ENCODE measurements at places on chromosomes 3 and 15.

DNA sequence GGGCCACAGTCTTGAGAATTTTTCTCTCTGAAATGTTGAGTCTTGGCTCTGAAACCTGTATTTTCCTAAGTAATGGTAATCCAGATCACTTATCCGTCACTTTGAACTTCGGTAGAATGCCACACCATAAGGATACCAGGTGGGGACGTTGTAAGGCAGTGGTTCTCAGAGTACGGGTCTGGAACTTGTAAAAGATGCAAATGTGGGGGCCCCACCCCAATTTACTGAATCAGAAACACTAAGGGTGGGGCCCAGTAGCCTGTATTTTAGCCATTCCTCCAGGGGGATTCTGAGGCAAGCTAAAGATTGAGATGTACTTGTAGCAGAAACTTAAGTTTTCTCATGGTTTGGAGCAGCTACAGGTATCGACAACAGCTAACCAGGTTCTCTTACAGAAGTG lies 555.3 kb downstream of the FOXP1 start:
- no peak for DNase-seq

DNA sequence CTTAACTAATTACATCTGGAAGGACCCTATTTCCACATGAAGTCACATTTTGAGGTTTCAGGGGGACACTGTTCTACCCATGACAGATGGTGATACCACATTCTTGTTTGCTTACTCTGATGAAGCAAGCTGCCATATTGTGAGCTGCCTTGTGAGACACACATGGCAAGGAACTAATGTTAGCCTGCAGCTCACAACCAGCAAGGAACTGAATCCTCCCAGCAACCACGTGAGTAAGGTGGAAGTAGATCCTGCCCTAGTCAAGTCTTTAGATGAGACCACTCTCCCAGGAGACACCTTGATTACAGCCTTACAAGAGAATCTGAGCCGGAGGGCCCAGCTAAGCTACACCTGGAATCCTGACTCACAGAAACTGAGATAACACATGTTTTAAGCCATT lies 160.1 kb downstream of the PDE8A start:
- no peak for DNase-seq

- DNase-seq: no peak
These were observed 18.5 kb downstream of the ALDH1A3 start for GRCh38 chr15:100898152-100898490.

DNA sequence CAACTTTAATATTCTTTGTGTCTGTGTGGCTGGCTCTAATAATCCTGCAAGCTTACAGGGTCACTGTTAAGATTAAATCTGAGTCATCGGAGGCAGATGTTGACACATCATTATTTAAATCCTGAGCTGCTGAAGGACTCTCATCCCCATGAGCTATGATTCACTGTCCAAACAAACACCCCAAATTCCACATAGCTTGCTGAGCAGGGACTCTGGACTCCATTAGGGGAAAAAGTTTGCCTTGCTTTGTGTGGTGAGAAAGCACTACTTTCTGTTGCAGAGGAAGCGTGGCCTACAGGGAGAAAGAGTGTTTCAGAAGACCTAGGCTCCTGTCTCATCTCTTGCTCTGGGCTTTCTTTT lies 213.7 kb downstream of the PDCD6IP start:
- peak; percentile 47 for DNase-seq

GRCh38 chr3:185089751-185090150 lies 63.1 kb downstream of the C3orf70 start:
- DNase-seq: no peak

DNA sequence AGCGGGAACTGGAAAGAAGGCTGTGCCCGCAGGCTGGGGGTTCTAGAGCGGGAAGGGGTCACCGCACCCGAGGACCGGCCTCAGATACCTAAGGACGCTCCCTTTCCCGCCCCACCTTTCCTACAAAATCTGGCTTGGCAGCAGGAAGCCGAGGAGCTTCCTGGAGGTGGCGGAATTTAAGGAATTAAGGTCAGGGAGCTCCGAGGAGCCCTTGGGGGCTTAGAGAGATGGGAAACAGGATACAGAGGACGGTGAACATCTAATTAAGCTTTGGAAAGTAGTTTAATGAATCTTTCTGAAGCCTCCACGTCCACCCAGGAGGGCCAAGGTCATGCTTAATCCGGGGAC lies 507 bp upstream of the AP3B2 start:
- DNase-seq: no peak

- no peak for DNase-seq
These were observed 30.9 kb upstream of the VPS8 start for GRCh38 chr3:184780981-184781515.

DNA sequence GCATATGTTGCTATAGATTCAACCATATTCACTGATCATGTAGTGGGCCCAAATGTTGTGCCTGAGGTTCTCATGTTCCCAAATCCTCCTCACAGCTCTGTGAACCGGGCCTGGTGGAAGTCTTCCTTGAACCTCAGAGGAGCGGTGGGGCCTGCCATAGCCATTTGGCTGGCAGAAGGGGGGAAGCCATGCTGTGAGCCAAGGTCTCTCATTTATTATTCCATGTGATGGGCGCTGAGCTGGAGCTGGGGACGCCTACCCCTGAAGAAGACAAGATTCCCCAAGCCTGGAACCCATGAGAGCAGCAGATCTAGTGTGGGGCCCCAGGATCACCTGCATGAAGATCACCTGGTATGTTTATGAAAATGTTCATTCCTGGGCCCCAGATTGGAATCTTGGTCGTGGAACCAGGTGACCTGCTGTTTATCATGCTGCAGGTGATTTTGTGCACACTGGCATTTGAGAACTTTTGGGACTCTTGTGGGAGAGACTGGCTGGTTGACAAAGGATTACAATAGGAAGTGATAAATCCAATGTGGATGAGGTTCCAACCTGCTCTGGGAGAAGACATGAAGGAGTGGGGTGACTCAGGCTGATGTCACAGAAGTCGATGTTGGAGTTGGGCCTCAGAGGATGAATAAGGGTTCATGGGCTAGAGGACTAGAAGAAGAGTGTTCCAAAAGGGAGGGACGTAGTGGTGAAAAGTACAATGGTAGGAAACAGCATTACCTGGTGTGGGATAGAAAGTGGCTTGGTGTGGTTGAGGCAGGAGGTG lies 102.1 kb downstream of the ASB7 start:
- no peak for DNase-seq

DNA sequence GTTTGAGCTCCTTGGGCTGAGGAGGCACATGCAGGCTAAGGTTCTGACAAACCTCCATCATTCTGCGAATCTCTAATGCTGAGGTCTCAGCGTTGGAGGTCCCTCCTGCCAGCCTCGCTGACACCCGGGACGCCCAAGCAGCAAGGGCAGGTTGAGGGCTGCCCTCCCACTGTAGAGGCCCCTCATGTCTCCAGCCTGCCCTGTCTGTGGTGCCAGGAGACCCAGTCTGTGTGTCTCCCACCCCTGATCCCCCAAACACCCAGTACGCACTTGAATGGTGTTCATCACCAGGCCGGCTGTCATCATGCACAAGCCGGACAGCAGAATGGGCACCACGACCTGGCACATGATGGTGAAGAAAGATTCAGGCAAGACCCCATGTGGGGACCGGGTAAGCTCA lies 27.8 kb downstream of the SLC41A3 start:
- DNase-seq: no peak

- DNase-seq: no peak
These were observed 88.6 kb downstream of the LRIG1 start for GRCh38 chr3:66411961-66412887.

- DNase-seq: no peak
These were observed 118.3 kb upstream of the FOXB1 start for GRCh38 chr15:59885832-59886231.

DNA sequence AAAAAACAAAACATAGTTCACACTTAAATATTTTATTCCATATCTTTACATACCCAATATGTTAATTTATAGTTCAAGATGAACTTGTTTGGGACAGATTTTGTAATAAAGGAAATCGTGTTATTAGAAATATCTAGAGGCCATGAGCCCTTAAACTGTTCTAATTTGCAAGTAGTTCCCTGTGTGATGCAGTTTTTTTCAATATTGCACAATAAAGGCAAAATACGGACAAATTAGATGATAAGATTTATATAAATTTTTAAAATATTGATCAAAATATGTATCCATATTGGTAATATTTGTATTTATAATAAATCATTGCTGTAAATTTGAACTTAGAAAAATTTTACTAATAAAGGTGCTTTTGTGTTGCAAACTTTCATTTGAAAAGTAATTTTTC lies 23.8 kb downstream of the CTNNB1 start:
- DNase-seq: no peak

Data from suppressor macrophage (primary cell).